ENCODE measurements at places on chromosomes 4 and X. TPM values are rescaled to one million over a fixed set of nuclear protein-coding genes. Genes with fewer than 3 reads are reported as not detected.

DNA sequence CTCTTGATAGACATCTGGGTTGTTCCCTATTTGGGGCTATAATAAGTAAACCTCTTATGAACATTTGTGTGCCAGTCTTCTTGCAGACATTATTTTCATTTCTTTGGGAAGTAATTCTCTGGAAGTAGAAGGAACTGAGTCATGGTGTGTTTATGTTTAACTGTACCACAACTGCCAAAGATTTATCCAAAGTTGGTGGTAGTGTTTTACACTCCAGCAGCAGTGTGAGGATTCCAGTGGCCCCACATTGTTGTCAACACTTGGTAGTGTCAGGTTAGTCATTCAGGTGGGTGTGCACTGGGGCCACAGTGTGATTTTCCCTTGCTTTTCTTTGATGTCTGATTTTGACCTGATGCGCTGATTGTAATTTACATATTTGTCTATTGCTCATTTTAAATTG, 5.0 kb upstream of the UVSSA start:
- H3K4me3 ChIP-seq, result no peak overlapping the region
- DNase-seq, result no peak
- H3K27me3 ChIP-seq, result no peaks in the 10 kb centered on the region
- H3K4me1 ChIP-seq, result peaks cover 12% of the 10 kb centered on the region
- no peak overlapping the region for H3K27ac ChIP-seq

GRCh38 chr4:103754844-103755243, 35.1 kb upstream of the TACR3 start:
- no peak overlapping the region for H3K27ac ChIP-seq
- DNase-seq, result no peak
- no peaks in the 10 kb centered on the region for H3K27me3 ChIP-seq
- H3K4me1 ChIP-seq, result no peaks in the 10 kb centered on the region
- H3K36me3 ChIP-seq, result no peaks in the 10 kb centered on the region

DNA sequence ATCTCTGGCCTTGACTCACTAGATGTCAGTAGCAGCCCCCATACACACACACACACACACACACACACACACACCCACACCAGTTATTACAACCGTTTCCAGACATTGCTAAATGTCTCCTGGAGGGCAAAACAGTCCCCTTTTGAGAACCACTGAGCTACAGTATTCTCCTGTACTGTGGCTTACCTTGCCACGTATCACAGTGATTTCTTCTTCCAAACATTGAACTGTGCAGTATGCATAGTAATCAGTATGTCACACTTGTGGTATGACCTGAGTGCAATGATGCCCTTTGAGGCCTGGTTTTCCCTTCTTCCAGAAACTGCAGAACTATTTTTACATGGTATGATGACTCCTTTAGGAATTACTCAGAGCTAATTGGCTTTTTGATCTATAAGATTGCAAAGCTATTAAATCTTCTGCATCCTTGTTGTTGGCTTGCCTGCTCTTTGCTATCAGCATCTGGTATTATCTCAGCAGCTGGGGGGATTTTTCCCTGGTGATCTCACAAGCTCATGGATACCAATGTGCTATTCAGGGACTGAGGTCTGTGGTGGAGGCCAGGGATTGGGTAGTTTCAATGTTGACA, 3.6 kb upstream of the THOC2 start:
- no peak overlapping the region for H3K4me3 ChIP-seq
- DNase-seq, result no peak
- H3K4me1 ChIP-seq, result peaks cover 8% of the 10 kb centered on the region
- H3K36me3 ChIP-seq, result peaks cover 2% of the 10 kb centered on the region

GRCh38 chr4:67658302-67658701, 42.7 kb downstream of the UBA6 start:
- DNase-seq, result no peak
- no peaks in the 10 kb centered on the region for H3K4me1 ChIP-seq
- H3K27ac ChIP-seq, result no peak overlapping the region
- no peaks in the 10 kb centered on the region for H3K27me3 ChIP-seq
- no peak overlapping the region for H3K4me3 ChIP-seq
- H3K36me3 ChIP-seq, result peaks cover 84% of the 10 kb centered on the region

DNA sequence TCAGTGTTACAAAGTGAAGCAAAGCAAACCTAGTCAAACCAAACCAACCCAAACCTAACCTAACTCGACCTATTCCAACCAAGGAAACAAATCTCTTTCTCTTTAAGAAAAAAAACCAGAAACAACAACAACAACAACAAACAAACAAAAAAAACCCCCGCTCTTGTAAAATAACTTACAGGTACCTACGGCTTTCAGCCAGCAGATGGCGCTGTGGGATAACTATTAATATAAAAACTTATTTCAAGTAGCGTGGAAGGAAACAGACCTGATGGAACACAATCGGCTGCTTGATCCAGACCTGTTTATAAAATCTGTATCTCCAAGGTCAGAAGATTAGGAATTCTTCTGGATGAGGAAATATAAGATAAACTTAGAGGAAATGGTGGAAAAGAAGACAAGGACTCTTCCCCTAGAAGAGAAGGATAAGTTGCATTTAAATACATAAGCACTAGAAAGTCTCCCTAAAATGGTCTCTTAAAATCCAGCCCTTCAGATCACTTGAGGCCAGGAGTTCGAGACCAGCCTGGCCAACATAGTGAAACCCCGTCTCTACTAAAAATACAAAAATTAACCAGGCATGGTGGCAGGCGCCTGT, 34.4 kb upstream of the CDKL5 start:
- H3K4me1 ChIP-seq, result no peaks in the 10 kb centered on the region
- H3K4me3 ChIP-seq, result no peak overlapping the region
- H3K27ac ChIP-seq, result no peak overlapping the region
- peak; percentile 57 for DNase-seq
- no peaks in the 10 kb centered on the region for H3K36me3 ChIP-seq
- peaks cover 1% of the 10 kb centered on the region for H3K27me3 ChIP-seq

- DNase-seq, result no peak
- no peaks in the 10 kb centered on the region for H3K36me3 ChIP-seq
- no peak overlapping the region for H3K4me3 ChIP-seq
- no peak overlapping the region for H3K27ac ChIP-seq
- H3K27me3 ChIP-seq, result no peaks in the 10 kb centered on the region
Measured at GRCh38 chr4:37666625-37667071, 19.5 kb downstream of the RELL1 start.

DNA sequence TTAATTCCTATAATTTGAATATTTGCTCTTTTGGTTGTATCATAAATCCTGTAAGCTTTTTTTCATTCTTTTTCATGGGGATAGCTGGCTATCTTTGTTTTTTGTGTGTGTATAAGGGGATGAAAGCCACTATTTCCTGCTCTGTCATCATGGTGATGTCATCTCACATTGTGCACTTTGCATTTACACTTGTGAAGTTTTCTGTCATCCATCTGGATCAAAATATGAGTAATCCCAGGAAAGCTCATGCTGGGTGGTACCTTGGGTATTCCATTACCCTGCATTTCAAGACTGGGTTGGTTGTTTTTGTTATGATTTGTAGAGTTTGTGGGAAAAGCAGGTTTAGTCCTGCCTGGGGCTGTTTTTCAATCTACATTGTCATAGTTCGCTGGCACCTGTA, 367.3 kb downstream of the CHIC1 start:
- no peaks in the 10 kb centered on the region for H3K4me1 ChIP-seq
- H3K36me3 ChIP-seq, result peaks cover 1% of the 10 kb centered on the region
- H3K4me3 ChIP-seq, result no peak overlapping the region
- no peaks in the 10 kb centered on the region for H3K27me3 ChIP-seq

GRCh38 chrX:133698298-133698697, 283.0 kb upstream of the GPC4 start:
- no peaks in the 10 kb centered on the region for H3K27me3 ChIP-seq
- H3K4me3 ChIP-seq, result no peak overlapping the region
- peaks cover 20% of the 10 kb centered on the region for H3K4me1 ChIP-seq

DNA sequence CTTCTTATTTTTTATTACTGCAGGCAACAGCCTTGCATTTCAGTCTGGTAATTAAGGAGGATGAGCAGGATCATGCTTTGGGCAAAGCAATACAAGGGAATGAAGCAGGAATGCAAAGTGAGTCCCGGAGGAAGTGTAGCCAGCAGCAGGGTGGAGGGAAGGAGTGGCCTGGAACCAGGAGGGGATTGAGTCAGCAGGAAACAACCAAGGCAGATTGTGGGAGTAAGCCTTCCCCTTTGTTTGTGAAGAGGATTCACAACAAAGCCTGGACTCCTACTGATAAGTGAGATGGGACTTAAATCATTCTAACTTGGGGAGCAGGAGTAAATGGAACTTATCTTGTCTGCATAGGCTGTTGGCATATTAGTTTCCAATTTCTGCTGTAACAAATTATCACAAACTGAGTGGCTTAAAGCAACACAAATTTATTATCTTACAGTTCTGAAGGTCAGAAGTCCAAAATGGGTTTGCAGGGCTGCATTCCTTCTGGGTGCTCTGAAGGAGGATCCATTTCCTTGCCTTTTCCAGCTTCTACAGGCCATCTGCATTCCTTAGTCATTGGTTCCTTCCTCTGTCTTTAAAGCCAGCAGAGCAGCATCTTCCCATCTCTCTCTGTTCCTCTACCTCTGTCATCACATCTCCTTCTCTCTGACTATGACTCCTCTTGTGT, 93.2 kb upstream of the AP1S2 start:
- DNase-seq, result no peak
- H3K36me3 ChIP-seq, result no peaks in the 10 kb centered on the region
- H3K4me3 ChIP-seq, result no peak overlapping the region
- peaks cover 25% of the 10 kb centered on the region for H3K4me1 ChIP-seq

DNA sequence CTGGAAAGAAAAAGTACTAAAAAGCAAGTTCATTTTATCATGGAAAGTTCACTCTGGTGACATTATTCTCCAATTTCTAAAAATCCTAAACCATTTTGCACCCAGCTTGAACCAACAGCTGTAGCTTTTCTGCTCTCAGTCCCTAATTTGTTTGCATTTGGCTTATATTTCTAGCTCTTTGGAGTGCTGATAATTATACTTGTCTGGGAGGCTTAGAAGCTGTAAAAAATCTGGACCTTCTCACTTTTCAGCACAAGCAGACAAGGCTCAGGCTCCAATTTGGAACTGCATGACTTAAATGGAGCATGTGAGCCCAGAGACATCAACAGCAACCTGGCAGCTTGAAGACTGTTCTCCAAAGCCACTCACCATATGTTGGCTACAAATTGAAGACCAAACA, 170.9 kb upstream of the PCDH18 start:
- H3K27ac ChIP-seq, result no peak overlapping the region
- peaks cover 20% of the 10 kb centered on the region for H3K4me1 ChIP-seq
- H3K27me3 ChIP-seq, result no peaks in the 10 kb centered on the region
- peaks cover 6% of the 10 kb centered on the region for H3K36me3 ChIP-seq

GRCh38 chr4:7000421-7001176, 42.6 kb upstream of the TADA2B start:
- peaks cover 44% of the 10 kb centered on the region for H3K36me3 ChIP-seq
- no peak for DNase-seq
- no peaks in the 10 kb centered on the region for H3K27me3 ChIP-seq
- no peak overlapping the region for H3K27ac ChIP-seq
- H3K4me3 ChIP-seq, result no peak overlapping the region
- H3K4me1 ChIP-seq, result no peaks in the 10 kb centered on the region

Gene TKTL2
- total RNA-seq, result not detected

Gene FGD1
- 39.9 TPM for total RNA-seq

Gene CXCL8
- total RNA-seq, result 8.8 TPM

Gene CXCL3
- total RNA-seq, result 2.8 TPM

Gene SPANXA1
- total RNA-seq, result not detected

Gene ABLIM2
- 2.7 TPM for total RNA-seq

All from mesothelial cell of epicardium (in vitro differentiated cells).